Metanephros (tissue), 2 donors: ENCODE measurements at places on chromosomes 2 and 18. TPM values are rescaled to one million over a fixed set of nuclear protein-coding genes. Genes with fewer than 3 reads are reported as not detected.

The CRYGC gene
- not detected for total RNA-seq

The CD8B gene
- 0.88 TPM for total RNA-seq

The LOXL3 gene
- 10.0 TPM for total RNA-seq

The GPR35 gene
- total RNA-seq, result 2.5 TPM

The EIF2AK3 gene
- total RNA-seq, result 32.3 TPM

The TSGA10 gene
- 14.7 TPM for total RNA-seq

The DIS3L2 gene
- 36.2 TPM for total RNA-seq

The WDR7 gene
- 38.9 TPM for total RNA-seq

The CIB4 gene
- 0.29 TPM for total RNA-seq

The GCG gene
- not detected for total RNA-seq

The LYG1 gene
- 1.1 TPM for total RNA-seq

The CENPA gene
- total RNA-seq, result 5.3 TPM

The SPATA3 gene
- not detected for total RNA-seq

The CCDC142 gene
- 31.2 TPM for total RNA-seq

The SERPINB3 gene
- not detected for total RNA-seq

The POTEF gene
- not detected for total RNA-seq

The ELOA2 gene
- total RNA-seq, result not detected

The CDH7 gene
- 12.5 TPM for total RNA-seq

The LRRTM1 gene
- 9.9 TPM for total RNA-seq

The HOXD12 gene
- total RNA-seq, result 0.23 TPM
